ENCODE measurements at places on chromosomes 4 and X.

DNA sequence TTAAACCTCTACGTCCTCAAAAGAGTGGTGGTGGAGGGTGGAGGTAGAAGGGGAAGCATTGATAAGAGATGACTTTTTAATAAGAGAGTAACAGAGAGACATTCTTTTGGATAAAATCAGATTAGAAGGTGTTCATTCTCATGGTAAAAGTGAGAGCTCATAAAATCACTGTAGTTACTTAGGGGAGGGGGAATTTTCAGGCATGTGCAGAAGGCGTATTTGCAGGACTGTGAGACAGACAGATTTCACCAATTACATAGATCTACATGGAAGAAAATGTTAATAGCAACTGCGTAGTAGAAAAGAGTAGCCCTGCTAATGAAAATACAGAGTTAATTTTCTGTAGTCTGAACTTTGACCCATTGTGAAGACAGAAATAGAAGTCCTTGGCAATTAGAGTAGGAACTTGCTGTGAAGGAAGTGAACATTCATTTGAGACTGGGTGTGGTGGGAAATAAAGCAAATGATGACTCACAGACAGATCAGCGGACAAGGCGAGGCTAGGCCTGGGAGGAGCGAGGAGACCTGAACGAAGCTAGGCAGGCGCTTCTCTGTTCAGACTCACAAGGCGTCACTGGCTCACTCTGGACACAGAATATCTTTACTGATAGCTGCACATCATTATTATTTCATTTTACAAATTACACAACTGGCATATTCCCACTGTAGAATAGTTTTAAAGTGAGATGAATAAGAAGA is 57.2 kb upstream of the FAM9C start:
- peak; percentile 84 for DNase-seq

DNA sequence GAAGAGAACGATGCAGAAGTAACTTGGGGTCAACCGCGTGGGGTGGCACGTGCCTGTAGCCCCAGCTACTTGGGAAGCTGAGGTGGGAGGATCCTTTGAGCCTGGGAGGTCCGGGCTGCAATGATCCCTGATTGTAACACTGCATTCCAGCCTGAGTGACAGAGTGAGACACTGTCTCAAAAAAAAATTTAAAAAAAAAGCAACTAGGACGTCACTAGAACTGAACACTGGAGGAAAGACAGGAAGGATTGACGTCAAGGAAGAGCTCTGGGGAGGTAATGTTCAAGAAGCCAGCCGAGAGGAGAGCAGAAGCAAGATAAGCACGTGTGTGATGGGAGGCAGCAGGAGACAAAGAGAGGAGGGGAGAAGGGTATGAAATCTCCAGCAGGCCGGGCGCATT is 28.7 kb downstream of the S100G start:
- no peak for DNase-seq

- DNase-seq: no peak
These were observed 163.2 kb upstream of the FAM9B start for GRCh38 chrX:9196961-9197640.

- no peak for DNase-seq
These were observed 8.1 kb upstream of the HSD17B10 start for GRCh38 chrX:53442322-53442631.

GRCh38 chr4:133584714-133585113 is 435.6 kb downstream of the PCDH10 start:
- DNase-seq: no peak

- no peak for DNase-seq
These were observed 44.5 kb downstream of the DTHD1 start for GRCh38 chr4:36325926-36326325.

DNA sequence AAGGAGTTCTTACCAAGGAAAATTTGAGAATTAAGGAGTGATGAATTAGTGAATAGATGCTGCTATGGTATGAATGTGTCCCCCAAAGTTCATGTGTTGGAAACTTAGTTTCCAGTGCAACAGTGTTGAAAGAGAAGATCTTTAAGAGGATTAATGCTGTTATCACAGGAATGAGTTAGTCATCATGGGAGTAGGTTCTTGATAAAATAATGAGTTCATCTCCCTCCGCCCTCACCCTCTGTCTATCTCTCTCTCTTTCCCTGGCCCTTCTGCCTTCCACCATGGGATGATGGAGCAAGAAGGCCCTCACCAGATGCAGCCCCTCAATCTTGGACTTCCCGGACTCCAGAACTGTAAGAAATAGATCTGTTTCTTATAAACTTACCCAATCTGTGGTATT is 38.3 kb upstream of the KLHL8 start:
- DNase-seq: no peak

- no peak for DNase-seq
These were observed 58.9 kb downstream of the RELL1 start for GRCh38 chr4:37627263-37627662.

GRCh38 chrX:29992083-29992482 is 223.3 kb upstream of the MAGEB2 start:
- no peak for DNase-seq

GRCh38 chr4:2812612-2813354 is 19.9 kb downstream of the SH3BP2 start:
- no peak for DNase-seq

- no peak for DNase-seq
These were observed 646.7 kb downstream of the BCOR start for GRCh38 chrX:39451046-39451445.

DNA sequence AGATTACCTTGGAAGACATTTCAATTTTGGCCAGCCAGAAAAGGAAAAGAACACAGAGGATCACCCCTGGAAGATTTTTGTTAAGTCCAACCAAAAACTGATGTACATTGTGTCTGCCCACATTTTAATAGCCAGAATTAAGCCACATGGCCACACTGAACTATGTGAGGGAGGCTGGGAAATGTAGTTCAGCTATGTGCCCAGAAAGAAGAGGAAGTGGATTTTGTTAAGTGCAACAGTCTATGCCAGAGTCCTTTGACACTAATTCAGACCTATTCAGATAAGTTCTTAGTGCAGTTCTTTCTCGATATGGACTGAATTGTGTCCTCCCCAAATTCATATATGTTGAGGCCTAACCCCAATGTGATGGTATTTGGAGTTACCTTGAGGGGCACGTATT is 18.4 kb downstream of the PRPS1 start:
- no peak for DNase-seq

- DNase-seq: no peak
These were observed 237.7 kb downstream of the GALNTL6 start for GRCh38 chr4:172050911-172051310.

GRCh38 chr4:82247171-82247570 is 126.6 kb downstream of the HNRNPD start:
- no peak for DNase-seq

DNA sequence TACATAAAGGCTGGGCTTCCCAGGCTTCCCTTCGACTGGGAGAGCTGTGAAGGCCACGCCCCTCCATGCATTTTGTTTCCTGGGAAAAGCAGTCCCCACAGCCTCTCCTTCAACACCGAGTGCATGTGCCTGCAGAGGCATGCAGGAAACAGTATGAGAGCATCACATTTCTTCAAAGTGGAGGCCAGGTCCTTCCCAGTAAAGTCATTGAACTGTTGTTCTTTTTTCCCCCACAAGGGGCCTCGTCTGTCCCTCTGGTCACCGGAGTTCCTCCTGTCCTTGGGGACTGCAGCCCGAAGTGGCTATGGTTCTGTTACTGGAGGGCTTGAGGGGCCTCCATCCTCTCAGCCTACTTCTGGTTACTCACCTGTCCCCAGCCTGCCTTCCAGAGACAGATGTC is 56.0 kb downstream of the RAI2 start:
- no peak for DNase-seq
